Coronary artery (tissue), 2 donors: ENCODE measurements at places on chromosomes 3 and 15.

- DNase-seq = no peak
Measured at GRCh38 chr3:69388241-69388640, 2.4 kb upstream of the FRMD4B start.

DNA sequence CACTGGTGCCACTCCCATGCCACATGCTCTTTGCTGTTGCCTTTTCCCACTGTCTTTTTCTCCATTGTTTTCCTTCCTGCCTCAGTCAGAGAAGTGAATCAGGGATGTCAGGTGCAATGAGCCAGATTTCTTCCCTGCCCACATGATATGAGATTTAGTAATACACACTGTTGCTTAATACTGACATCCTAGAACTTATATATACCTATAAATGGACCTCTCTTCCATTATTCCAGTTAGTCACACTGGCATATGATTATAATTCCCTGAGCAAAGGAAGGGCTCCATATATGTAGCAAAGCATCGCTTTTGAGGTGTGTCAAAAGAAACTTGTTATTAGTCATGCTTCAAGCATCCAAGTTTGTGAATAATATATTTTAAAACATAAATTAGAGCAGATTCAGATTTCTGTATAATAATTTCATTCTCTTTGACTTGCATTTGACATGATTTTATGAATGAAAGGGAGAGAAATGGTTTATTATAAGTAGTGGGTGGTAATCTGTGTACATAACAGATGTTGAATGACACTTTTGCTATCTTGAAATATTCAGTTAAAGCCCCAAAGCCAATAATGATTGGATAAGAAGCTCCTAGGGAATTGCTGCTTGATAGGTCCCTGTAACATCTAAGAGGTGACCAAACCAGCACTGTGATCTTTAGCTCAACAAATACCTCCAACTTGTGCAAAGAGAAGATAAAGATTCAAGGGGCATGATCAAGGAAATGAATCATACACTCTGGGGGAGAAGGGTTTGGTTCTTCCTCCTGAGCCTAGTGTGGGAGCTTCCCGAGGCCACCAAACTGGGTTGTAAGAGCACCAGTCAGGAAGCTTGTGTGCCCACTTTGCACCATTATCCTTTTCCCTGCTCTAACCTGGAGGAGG, 48.6 kb downstream of the CHST2 start:
- DNase-seq = no peak

- no peak for DNase-seq
Measured at GRCh38 chr3:69320871-69321271, 65.0 kb downstream of the FRMD4B start.

DNA sequence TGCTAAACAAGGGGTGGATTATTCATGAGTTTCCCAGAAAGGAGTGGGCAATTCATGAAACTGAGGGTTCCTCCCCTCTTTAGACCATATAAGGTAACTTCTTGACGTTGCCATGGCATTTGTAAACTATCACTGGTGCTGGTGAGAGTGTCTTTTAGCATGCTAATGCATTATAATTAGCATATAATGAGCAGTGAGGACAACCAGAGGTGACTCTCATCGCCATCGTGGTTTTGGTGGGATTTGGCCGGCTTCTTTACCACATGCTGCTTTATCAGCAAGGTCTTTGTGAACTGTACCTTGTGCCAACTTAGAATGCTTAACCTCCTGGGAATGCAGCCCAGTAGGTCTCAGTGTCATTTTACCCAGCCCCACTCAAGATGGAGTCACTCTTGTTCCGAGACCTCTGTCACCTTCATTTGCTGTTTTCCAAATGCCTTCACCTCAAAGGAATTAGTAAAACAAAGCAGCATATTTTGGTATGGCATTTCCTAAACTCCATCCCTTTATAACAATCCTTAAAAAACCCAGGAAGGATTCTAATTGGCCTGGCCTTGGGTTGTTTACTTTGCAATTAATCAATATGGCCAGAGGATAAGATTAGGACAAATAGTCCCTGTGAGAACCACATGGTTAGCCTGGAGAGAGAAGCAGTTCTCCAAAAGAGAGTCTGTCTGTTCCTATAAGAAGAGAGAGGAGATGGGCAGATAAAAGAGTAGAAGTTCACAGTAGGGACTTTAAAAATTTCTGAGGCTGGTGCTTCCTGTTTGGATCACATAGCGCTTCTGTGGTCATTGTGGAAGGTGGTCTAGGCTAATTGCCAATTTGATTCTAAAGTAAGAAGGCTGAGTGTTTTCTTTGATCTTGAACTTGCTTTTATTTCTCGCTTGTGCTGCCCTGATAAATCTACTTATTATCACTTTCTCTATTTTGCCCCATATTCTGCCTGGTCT, 155.2 kb upstream of the EOMES start:
- DNase-seq = no peak

DNA sequence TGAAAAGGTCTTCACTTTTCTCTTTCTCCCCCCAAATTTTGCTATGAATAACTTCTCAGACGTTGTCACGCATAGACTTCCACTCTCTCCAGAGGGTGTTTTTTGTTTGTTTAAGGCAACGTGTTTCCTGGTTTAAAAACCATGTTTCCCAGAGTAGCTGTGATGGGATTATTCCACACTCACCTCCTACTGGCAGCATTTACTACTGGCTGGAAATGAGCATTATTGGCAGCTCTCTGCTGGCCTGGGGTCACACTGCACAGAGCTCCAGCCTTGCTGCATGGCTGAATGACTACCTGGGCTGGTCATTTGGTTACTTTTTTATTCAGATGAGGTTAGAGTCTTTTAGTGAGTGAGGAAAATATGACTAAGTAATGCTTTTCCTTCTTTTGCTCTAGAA, 65.2 kb downstream of the RARB start:
- DNase-seq = no peak

- DNase-seq = no peak
Measured at GRCh38 chr3:50345586-50346234, at the start of gene ZMYND10. ZMYND10 (minus strand) TSS chr3:50345732; CDS start chr3:50345579, 153 bp downstream.

GRCh38 chr3:151924753-151925152, 51.3 kb downstream of the SUCNR1 start:
- DNase-seq = no peak

DNA sequence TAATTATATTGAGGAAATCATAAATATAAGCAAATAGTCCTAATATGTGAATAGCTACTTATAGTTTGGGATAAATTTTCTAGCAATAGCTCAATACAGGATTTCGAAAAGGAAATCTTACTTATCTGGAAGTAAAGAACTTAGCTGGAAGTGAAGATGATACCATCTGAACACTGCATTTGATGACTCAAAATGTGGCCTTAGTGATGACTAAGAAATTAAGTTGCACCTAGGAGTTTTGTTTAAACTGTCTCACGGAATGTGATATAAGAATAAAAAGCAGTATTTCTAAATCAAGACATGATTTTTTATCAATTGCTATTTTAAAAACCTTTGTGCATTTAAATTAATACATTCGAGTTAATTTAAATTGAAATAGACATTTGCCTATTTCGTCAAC, 91.2 kb downstream of the EOMES start:
- DNase-seq = no peak

- no peak for DNase-seq
Measured at GRCh38 chr15:88839146-88839545, 35.9 kb downstream of the ACAN start.

DNA sequence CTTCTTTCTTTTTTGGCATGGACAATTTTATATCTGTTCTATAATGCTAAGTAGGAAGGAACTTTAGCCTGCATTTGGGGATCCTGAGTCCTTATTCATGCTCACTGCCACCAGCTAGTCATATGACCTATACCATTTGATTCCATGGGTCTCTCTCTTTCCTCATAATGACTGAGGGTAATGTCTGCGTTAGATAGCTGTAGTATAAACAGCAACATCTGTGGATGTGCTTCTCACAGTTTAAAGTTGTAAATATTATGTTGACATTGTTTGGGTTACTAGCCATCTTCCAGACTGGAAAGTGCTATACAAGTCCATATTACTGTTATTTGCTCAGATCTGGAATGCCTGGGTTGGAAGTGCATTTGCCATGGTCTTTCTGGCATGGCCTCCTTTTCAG, 274.9 kb upstream of the SEMA6D start:
- DNase-seq = no peak

DNA sequence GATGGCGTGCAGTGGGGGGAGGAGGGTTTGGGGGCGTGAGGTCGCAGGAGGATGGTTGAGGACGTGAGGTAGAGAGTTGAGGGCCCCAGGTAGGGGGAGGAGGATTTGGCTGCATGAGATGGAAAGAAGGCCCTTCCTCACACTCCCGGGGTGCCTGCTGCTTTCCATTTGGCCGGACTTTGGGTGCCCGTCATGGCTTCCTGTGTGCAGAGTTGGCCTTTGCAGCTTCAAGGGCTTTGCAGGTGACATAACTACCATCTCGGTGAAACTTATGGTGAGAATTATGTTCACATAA, 1.7 kb downstream of the MLF1 start:
- no peak for DNase-seq

- no peak for DNase-seq
Measured at GRCh38 chr15:101175401-101175800, 76.4 kb downstream of the CHSY1 start.

GRCh38 chr3:64593350-64593749, 94.5 kb downstream of the ADAMTS9 start:
- DNase-seq = no peak

- no peak for DNase-seq
Measured at GRCh38 chr3:39457361-39457760, 10.1 kb upstream of the MOBP start.

GRCh38 chr15:60391722-60392315, 6.0 kb downstream of the ANXA2 start:
- DNase-seq = no peak

GRCh38 chr3:186386883-186387560, 25.0 kb upstream of the DGKG start:
- DNase-seq = peak; percentile 12

- DNase-seq = no peak
Measured at GRCh38 chr3:100975714-100976113, 17.5 kb downstream of the ABI3BP start.

- no peak for DNase-seq
Measured at GRCh38 chr3:65701516-65701915, 337.2 kb downstream of the MAGI1 start.

DNA sequence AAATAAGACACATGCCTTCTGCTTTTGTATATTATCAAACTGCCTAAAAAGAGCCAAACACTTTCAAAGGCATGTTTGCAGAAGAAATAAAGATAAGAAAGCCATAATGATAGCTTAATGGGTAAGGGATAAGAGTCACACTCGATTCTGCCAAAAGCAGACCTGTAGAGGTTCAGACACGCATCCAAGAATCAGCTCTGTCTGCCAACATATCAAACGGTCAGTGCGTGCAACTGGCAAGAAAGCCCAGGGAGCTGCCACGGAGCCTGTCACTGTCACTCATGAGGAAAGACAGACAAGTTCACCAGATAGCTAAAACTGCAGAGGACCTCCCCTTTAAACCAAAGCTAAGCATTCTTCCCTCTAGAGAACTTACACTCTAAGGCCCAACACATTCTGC, 23.2 kb downstream of the DCP1A start:
- no peak for DNase-seq

- peak; percentile 88 for DNase-seq
Measured at GRCh38 chr3:185942907-185943759, 5.3 kb upstream of the TRA2B start.

DNA sequence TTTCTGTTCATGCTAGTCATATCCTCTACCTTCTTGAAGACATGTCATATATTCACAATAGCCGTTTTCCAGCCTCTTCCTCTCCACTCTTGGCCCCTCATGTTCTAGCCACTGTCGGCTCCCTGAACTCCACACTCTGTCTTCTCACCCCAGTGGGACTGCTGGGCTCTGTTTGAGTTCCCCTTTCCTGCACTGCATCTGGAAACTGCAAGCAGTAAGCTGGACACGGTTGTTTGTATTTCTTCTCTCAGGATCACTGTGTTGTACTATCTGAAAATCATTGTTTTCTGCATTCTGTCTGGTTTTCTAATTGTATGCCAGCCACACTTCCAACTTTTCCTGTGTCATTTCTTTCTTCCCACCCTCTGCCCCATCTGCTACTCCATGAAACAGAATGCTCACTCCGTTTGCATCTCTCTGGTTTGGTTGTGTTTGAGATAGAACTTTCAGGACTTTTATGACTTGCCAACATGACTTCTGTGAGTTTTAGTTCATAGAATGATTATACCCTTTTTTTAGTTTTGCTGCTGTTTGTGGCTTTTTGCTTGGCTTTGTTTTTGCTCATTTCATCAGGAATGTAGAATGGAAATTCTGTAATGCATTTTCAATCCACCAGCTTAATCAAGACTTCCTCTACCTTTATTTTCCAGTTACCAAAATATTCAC, 192.3 kb downstream of the PLCL2 start:
- no peak for DNase-seq

- no peak for DNase-seq
Measured at GRCh38 chr3:100834332-100834731, 125.0 kb downstream of the TFG start.

DNA sequence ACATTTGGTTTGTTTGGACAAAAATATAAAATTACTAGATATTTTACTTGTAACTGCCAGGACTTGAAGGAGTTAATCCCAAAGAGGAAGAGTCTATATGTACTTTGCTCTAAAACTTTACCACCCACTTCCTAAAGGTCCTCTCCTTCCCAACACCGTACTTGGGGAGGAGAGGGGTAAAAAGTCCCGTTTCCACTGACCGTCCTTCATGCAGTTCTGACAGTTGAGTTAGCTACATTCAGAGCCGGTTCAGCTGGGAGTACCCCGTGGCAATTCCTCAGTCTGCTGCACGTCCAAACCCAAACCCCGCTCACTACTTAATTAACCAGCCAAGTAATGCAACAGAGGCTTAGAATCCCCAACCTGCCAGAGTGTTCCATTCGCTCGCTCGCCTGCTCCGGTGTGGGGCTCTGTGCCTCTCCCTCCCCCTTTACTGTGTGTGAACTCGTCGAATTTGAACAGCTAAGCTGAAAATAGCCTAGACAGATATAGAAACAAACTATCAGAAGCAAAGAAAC, 519.7 kb downstream of the FOXP1 start:
- DNase-seq = no peak

GRCh38 chr3:11384074-11384473, 111.9 kb downstream of the ATG7 start:
- no peak for DNase-seq

GRCh38 chr3:34016925-34017587, 218.6 kb downstream of the PDCD6IP start:
- no peak for DNase-seq

DNA sequence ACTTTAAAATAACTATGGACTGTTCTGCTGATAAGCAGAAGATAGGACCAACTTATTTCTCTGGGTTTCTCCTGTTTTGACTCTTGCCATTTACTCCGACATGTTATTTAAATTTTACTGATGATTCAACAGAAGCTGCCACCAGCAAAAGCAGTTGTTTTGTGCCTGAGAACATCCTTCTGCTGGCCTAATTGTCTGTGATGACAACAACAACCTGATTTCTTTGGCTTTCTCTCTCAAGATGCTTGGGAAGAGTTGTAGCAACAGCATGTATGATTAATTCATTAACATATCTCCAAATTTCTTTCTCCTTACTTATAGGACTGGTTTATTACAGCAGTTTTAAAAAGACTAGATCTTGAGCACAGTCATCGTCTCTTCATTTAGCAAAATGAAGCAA, 36.9 kb upstream of the DYNC1LI1 start:
- no peak for DNase-seq

GRCh38 chr3:58728723-58729122, 62.1 kb upstream of the FAM3D start:
- DNase-seq = no peak

GRCh38 chr3:197428117-197428801, 127.5 kb downstream of the BDH1 start:
- no peak for DNase-seq

GRCh38 chr3:62149962-62150361, 223.4 kb downstream of the FEZF2 start:
- DNase-seq = no peak

- DNase-seq = no peak
Measured at GRCh38 chr3:170010498-170010897, 27.3 kb upstream of the GPR160 start.
